B cell (primary cell): ENCODE measurements at places on chromosomes 5 and 9.

- DNase-seq: no peak
These were observed 25.1 kb downstream of the KLF4 start for GRCh38 chr9:107464516-107464915.

GRCh38 chr9:101628173-101628572, 33.4 kb upstream of the PPP3R2 start:
- no peak for DNase-seq

DNA sequence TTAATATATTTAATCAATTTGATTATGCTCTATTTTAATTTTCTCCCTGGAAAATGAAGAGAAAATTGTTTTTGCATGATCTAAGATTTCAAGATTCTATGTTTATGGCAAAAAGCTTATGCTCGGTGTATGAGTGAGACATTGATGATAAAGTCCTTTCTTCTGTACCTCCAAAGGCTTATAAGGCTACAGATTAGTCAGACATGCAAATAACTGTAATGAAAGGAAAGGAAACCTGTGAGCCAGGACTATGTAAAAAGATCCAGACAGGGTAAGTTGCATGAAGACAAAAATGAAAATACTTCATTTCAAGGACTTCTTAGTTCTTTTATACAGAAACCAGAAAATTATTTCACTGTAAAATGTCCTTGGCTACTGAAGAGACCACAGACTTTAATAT, 52.2 kb upstream of the EDIL3 start:
- no peak for DNase-seq

DNA sequence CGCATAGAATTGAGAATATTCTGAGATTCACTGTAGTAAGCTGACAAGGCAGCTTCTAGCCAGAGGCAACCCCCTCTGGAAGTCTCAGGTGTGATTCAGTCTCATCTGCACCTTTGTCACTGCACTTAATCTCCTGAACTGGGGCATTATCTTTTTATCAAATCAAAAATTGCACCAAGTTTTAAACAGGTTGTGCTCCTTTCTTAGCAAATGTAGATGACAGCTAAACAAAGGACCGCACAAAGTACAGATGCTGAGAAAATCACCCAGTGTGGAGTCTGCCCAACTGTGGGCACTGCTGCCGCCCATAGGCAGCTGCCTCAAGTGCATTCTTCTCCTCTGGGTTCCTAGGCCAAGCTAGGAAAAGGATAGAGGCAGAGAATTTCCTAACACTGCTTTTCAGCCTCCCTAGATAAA, 51.1 kb downstream of the STARD4 start:
- no peak for DNase-seq

- DNase-seq: no peak
These were observed 113.2 kb downstream of the PALM2AKAP2 start for GRCh38 chr9:109893241-109893640.

DNA sequence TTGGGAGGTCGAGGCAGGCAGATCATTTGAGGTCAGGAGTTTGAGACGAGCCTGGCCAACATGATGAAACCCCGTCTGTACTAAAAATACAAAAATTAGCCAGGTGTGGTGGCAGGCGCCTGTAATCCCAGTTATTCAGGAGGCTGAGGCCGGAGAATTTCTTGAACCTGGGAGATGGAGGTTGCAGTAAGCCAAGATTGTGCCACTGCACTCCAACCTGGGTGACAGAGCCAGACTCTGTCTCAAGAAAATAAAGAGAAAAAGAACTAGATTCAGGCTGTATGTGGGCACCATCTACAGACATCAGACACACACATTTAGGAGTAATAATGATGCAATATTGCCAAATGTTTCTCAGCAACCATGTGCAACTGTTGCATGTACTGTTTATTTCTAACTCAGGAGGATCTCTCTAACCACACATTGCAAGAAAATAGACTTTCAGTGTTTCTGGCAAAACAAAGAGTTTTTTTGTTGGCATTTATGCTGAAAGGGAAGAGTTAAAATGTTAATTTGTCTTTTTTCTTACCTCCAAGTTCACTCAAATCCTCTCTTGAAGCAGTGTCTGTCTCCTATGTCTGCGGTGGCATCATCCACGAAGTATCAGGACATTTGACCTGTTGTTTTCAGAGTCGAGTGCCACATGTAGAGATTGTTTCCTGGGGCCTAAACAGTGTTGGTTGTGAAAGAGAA, 5.1 kb upstream of the ORM1 start:
- DNase-seq: no peak

- DNase-seq: no peak
These were observed 173.0 kb downstream of the MAST4 start for GRCh38 chr5:66769030-66769733.

GRCh38 chr5:125408448-125409233, 662.2 kb upstream of the ZNF608 start:
- DNase-seq: no peak

DNA sequence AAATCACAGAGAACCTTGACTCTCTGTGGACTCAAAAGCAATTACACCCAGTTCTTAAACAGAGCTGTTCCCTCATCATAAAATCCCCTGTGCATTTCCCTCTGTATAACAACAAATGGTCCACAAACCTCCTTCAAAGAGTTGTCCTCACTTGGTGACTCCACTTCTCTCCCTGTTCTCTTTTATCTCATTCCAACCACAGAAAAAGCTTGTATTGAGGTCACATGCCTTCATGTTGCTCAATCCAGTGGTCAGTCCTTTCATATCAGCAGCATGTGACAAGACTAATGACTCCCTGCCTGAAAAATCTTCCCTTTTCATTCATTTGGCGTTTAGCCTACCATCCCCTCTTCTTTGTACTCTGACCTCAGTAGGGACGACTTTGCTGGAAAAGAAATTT, 158.0 kb downstream of the DEPDC1B start:
- no peak for DNase-seq

- no peak for DNase-seq
These were observed 35.5 kb upstream of the LRRC14B start for GRCh38 chr5:155651-156410.

DNA sequence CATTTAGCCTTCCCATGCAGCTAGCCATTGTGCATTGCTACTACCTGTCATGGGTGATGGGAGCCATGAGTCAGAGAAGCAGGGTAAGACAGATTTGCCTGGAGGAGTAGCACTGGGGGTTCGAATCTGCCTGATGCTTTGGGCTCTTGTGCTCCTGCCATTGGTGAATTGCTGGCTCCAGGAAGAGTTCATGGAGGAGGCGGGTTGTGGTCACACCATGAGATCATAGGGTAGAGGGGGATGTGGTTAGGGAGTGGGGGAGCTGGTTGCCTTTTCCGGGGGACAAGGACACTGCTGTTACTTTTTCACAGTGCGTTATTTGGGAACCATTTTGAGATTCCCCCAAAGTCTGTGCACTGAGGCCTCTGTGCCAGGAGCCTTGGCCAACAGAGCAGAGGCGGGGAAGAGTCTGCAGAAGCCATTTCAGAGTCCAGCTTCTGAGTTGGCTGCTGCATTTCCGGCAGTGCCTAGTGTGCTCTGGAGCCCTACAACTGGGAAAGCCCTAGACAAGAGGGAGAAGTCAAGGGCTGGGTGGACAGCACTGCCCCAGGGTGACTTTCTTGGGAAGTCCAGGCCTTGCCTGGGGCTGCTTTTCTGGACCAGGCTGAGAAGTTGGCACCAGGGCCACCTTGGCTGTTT, 6.2 kb downstream of the ANGPTL2 start:
- DNase-seq: no peak

DNA sequence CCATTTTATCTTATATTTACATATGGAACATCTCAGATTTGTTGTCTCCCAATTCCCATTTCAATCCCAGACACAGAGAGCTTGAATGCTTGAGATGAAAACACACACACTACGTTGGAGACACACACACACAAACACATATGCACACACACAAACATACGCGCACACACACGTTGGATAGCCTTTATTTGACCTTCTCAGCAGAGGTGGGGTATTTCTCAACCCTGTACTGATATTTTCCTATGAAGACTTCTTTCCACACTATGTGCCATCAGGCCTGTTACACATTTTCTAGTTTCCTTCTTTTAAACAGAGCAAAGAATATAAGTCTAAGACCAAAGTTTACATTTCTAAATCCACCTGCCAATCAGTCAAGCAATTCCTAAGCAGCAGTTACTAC, 291.0 kb downstream of the TAF11L14 start:
- no peak for DNase-seq

DNA sequence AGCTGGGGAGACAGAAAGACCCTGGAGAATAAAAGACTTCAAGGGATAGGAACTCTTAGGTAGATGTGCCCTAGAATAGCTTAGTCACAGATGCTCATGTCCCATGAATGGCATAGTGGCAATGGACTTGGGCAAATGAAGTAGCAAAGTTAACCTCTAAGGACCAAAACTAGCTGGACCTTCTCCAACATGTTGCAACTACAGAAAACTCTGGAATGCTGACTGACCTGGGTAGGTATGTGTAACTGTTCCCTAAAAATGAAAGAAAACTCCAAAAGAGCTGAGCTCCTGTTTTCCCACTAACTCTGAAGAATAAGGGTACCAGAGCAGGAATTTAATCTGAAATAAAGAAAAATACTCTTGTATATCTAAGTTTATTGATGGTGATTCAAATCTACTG, 12.5 kb upstream of the LPAR1 start:
- DNase-seq: no peak

DNA sequence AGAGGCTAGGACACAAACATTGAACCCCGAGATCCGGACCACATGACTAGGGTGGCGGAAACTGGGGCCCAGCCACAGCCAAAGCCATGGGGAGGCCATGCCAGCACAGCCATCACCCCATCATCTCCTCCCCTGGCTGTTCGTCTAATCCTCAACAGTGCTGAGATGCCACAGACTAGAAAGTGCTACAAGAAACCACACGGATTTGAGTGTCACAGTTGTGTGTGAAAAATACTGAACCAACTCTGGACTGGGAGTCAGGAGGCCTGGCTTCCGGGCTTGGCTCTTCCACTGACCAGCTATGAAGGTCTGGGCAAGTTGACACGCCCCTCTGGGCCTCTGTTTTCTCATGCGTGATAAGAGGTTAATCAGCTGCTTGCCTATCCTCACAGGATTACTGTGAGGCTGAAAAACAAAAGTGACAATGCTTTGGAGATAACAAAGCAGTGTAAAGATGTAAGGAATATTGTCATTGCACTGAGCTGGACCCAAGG, 38.8 kb upstream of the SHB start:
- no peak for DNase-seq

- no peak for DNase-seq
These were observed 212.3 kb upstream of the MPDZ start for GRCh38 chr9:13491493-13492424.

- no peak for DNase-seq
These were observed 614.7 kb downstream of the ISL1 start for GRCh38 chr5:51997949-51998348.

- no peak for DNase-seq
These were observed 343.6 kb downstream of the CSNK1G3 start for GRCh38 chr5:123855609-123856008.

- no peak for DNase-seq
These were observed 174.5 kb upstream of the PITX1 start for GRCh38 chr5:135208555-135208902.

DNA sequence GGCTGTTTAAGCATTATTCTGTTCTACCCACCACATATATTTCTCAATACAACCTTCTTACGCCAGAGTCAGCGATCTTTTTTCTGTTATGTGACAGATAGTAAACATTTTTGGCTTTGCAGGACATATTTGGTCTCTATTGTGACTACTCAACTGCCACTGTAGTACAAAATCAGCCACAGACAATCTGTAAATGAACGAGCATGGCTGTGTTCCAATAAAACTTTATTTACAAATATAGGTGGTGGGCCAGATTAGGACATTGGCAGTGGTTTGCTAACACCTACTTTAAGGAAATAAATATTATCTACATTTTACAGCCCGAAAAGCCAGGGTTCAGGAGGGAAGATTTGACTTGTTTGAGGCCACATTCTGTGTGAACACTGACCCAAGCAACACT, 40.2 kb upstream of the FBXW11 start:
- no peak for DNase-seq

GRCh38 chr9:134146774-134147493, 11.1 kb downstream of the WDR5 start:
- no peak for DNase-seq
